ENCODE measurements at places on chromosomes 1 and 21.

DNA sequence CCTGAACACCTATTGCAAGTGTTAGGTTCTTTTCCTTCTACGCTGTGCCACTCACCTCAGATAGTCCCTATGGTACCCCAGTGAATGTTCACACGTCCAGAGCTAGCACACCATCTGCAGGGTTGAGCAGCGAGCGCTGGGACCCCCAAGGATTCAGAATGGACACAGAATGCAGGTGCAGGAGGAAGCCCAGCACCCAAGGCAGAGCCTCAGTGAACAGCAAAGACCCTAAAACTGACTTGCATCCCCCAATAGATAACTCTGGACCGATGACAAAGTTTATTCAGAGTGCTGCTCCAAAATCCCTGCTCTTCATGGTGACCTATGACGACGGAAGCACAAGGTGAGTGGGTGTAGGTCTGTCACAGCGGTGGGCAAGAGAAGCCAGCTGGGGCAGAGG lies 15.1 kb upstream of the MX2 start:
- DNase-seq = no peak

GRCh38 chr1:100851726-100852125 lies 42.9 kb downstream of the EXTL2 start:
- no peak for DNase-seq

DNA sequence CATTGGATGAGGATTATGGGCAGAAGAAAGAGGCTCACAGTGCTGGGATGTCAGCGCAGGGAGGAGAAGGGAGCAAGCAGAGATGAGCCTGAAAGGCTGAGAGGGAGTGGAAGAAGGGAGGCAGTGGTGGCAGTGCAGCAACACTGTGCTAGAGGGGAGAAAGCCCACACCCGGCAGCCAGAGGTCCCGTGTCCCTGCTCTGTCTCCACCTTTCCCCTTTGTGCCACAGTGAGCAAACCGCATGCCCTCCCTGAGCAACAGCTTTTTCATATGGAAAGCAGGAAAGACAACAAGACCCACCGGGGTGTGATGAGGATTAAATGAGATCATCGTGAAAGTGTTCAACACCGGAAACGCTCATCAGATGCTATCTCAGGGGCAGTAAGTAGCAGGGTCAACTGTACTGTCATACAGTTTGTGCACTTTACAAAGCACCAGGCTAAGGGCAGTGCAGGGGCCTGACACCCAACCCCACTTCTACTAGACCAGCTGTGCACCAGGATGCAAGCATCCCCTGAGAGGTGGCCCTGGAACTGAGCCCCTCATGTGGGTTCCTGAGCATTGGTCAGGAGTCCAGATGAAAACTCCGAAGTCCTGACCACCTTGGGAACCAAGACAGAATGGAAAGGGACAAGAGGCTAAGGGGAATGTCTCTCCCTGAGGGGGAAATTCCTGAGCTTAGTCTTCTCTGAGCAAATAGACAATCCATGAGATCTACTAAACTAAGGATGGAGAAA lies 9.1 kb downstream of the NHLH1 start:
- DNase-seq = no peak

DNA sequence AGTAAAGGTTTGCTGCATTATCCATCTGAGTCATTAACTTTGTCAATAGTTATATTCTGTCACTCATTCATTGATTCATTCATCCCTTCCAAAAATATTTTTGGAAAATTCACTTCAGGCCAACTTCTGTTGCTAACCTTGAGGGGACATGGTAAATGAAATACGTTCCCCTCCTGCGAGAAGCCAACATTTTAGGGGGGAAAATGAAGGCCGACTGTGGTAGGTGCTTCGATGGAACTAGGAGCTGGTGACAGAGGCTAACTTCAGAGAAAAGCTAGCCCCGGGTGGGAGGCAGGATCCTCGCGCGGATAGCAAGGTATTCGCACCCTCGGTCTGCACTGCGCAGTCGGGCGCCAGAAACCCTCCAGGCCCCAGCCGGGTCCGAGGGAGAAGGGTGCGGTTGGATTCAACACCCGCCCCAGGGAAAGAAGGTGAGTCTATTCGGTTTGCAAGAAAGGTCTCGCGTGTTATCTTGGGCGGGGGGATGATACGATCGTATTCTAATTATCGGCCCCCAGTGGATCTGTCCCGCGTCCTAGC lies 646 bp upstream of the RRP15 start:
- DNase-seq = no peak

GRCh38 chr1:70327306-70328076 lies 27.0 kb downstream of the ANKRD13C start:
- DNase-seq = no peak

- peak; percentile 37 for DNase-seq
Measured at GRCh38 chr1:145720878-145721671, 1.8 kb downstream of the CD160 start.
